Activated T-helper 9 cell treated with anti-CD3 and anti-CD28 coated beads, Interleukin-2, amount 50 U/mL, for 16 hours (primary cell): ENCODE measurements at places on chromosomes 11 and 22.

- DNase-seq: peak; percentile 50
Observed at GRCh38 chr11:123083623-123084029, 21.7 kb upstream of the HSPA8 start.

DNA sequence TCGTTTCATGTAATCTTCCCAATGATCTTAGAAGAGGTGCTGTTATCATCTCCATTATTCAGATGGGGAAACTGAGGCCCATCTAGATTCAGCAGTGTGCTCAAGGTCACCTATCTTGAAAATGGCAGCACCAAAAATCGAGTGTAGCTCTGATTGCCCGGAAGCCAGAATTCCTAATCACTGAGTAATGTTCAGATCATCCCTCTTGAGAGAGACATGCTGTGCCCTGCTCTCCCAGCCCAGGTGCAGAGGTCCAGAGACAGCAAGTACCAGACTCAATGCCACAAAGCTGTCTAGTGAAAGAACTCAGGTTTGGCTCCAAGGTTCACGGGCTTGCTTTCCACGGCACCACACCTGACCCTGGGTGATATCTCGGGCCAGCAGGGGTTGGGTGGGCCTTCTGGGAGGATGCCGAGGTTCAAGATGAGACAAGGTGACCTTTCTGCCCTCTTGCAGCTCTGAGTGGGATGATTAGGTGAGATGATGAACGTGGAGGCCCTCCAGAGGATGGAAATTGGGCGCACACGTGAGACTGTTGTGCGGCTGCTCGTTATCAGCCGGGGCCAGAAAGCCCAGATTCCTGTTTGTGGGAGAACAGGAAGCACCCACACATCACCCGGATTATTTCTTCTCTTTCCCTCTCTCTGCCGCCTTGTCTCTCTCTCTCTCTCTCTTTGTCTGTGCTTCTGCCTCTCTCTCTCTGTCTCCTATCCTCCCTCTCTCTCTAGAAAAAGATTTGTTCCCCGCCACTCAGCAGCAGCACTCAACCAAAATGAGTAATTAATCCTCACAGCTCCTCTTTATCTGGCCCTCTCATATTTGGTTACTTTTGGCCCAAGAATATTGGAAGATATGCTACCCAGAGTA, 19.0 kb upstream of the RASD2 start:
- no peak for DNase-seq

GRCh38 chr11:125165111-125165842, 726 bp downstream of the PKNOX2 start:
- no peak for DNase-seq

DNA sequence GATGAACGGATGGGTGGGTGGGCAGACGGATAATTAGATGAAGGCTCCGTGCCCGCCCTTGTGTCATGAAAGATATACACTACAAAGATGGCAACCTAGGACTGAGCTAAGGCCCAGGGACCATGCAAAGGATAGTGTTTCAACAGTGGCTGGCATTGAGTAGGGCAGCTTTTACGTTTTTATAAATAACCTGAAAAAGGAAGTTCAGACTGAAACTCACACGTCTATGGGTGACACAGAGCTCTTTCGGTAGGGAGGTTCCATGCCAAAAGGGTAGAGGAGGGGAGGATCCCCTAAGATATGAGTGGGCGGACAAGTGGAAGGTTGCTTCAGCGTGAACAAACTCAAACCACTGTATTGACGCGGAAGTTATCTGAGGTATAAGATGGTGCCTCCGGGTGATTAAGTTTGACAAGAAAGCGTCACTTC, 90.5 kb downstream of the UBASH3B start:
- DNase-seq: peak; percentile 33

GRCh38 chr11:69425895-69426544, 55.4 kb upstream of the LINC01488 start:
- no peak for DNase-seq

- no peak for DNase-seq
Observed at GRCh38 chr22:19806213-19807160, 45.9 kb downstream of the TBX1 start.

GRCh38 chr22:17213976-17214375, 5.3 kb downstream of the ADA2 start:
- DNase-seq: no peak

DNA sequence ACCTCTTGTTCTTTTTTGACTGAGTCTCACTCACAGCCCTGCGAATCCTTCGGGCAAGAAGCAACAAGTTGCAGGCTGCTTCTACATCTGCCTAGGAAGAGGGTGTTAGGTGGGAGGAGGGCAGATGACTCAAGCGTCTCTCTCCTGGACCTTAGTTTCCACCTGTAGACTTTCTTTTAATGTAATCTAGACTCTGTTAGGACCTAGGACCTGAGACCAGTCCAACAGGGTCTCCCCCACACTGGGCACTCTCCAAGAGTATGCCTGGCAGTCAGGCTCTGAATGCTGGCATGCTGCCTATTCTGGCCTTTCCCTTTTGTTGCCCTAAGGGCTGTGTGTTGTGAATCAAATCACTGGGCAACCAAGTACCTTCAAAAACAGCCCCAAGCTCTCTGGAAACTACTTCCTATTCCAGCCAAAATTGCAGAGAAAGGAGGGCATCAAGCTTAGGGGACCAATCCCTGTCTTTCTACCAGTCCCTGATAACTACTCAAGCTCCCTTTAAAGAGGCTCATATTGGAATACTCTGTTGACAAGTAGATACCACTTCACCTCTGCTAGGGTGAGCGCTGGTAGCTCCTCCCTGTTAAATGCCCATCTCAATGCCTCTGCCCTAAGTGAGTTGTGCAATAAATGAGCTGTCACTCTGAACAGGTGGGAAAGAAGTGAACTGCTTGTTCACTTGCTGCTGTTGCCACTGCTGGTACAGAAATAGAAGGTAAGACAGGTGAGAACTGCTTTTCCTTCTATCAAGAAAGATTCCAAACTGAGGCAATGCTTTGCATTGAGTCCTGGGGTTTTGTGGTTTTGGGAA, at the start of gene BBOX1:
TSS of gene BBOX1 (plus strand) at position 514 of the 814 bp plus-strand sequence. CDS start 14,616 bp downstream, outside the sequence.
- no peak for DNase-seq

GRCh38 chr11:117877120-117877784, 794 bp upstream of the FXYD6 start:
- DNase-seq: no peak

DNA sequence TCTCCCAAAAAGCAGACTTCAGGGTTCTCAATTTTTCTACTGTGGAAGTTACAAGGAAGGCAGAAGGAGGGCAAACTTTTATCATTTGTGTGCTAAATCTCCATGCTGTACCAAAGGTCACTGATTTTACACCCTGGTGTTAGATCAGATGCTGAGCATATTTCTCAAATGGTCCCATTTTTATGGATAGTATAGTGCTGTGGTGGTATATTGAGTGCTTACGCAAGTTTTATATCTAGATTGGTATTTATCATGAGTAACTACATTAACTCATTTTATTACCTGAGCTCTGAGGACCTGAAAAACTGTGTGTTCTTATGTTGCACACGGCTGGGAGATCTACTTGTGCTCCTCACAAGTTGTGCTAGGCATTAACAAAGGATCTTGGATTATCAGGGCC, 75.1 kb downstream of the PRR5L start:
- DNase-seq: no peak

DNA sequence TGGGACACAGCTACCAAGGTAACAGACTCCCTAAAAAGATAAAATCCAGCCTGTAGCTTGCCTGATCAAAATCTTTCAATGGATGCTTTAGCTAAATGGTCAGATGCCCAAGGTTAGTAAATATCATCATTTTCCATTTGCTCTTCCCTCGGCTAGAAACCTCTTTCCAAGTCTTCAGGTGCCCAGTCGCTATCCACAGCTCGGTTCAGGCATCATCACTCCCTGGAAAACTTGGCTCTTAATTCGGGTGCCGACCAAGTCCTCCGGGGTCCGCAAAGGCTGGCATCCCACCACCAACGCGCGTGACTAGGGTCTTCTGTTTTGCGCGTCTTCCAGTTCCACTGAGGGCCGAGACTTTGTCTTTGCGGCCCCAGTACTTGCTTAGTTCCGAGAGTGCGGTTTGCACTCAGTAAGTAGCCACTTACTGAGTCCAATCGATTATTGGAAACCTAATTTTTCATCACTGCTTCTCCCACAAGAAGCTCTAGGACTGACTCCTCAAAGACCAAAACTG, 44.3 kb downstream of the OR4D9 start:
- no peak for DNase-seq

- DNase-seq: no peak
Observed at GRCh38 chr11:61814247-61814957, 2.4 kb downstream of the FADS1 start.

DNA sequence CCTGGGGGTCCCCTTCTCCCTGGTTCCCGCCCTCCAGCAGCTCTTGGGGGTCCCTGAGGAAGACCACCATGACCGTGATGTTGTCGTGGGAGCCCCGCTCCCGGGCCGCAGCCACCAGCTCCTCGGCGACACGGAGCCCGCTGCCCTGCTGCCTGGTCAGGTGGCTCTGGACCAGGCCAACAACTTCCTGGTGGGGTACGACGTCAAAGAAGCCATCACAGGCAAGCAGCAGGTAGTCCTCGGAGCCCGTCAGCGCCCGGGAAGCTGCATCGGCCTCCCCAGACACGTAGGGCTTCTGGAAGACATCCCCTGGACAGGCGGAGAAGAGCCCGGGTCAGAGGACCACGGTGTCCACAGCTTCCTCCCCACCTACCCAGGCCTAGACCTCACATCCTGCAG, 29.5 kb downstream of the PPM1F start:
- no peak for DNase-seq
